ENCODE measurements at places on chromosomes 2 and 18.
A peak's percentile ranks its signal among the peaks of the same experiment; 100 is the strongest.

- DNase-seq: peak; percentile 20
Measured at GRCh38 chr18:55763805-55764204, 175.8 kb upstream of the TCF4 start.

GRCh38 chr18:10485475-10485874, 31.0 kb downstream of the APCDD1 start:
- no peak for DNase-seq

DNA sequence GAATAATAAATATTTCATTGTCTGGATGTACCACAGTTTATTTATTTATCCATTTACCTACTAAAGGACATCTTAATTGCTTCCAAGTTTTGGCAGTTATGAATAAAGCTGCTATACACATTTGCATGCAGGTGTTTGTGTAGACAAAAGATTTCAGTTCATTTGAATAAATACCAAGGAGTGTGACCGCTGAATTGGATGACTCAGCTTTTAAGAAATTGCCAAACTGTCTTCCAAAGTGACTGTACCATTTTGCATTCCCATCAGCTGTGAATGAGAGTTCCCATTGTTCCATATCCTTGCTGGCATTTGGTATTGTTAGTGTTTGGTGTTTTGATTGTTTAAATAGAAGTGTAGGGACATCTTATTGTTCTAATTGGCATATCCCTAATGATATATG, 36.2 kb upstream of the FMNL2 start:
- DNase-seq: peak; percentile 33

- DNase-seq: no peak
Measured at GRCh38 chr18:52577795-52578194, 237.8 kb downstream of the DCC start.
